Activated CD4-positive, alpha-beta T cell treated with anti-CD3 and anti-CD28 coated beads for 48 hours (primary cell): ENCODE measurements at places on chromosomes 2 and 18.

DNA sequence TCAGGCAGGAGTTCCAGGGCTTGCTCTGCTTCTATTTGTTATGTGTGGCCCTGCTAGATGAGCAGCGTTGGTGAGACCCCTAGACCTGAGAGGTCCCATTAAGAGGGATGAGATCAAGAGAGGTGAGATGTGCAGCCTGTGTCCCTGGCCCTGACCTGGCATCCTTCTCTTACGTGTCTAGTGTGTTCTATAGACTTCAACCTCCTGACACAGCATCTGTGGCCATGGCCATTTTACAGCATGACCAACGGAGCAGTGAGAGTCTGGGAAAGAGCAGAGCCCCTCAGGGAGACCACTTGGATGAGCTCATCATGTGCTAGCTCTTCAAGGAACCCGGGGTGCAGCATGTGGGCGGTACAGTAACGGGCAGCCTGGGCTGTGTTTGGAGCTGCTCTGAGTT is 32.7 kb upstream of the ASPRV1 start:
- DNase-seq, result no peak

DNA sequence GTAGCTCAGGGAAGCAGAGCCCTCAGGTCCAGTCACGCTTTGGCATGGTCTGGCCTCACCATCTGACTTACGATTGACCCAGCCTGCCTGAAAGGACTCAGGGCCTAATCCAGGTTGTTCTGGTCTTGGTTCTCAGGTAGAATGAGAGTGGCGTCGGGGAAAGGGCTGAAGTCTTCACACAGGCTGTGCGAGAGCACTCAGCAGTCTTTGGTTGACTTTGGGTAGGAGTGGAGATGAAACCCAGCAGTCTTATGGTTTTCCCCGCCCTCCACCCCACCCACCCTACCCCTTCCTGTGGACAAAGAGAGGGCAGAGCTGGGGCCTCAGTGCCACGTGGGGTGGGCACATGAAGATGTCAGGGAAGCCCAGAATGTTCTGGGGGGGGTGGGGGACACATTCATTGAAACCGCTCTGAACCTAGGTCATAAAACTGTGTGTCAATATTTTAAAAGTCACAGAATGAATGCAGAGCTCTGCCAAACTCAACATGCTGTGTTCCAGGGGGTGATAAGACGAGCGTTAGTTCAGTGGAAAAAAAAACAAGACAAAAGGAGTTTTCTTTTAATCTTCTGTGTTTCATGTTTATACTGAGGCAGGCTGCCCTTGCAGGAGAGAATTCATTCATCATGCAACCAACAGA is 58.6 kb upstream of the ALPP start:
- no peak for DNase-seq

DNA sequence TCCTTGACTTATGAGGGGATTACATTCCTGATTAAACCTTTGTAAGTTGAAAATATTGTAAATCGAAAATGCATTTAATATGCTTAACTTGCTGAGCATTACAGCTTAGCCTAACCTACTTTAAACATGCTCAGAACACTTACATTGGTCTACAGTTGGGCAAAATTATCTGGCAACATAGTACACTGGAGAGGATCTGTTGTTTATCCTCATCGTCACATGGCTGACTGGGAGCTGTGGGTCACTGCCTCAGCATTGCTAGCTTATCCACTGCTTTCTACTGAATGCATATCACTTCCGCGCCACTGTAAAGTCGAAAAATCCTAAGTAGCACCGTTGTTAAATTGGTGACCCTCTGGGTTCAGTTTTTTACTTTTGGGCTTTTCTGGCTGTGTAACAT is 13.7 kb downstream of the PMS1 start:
- no peak for DNase-seq

DNA sequence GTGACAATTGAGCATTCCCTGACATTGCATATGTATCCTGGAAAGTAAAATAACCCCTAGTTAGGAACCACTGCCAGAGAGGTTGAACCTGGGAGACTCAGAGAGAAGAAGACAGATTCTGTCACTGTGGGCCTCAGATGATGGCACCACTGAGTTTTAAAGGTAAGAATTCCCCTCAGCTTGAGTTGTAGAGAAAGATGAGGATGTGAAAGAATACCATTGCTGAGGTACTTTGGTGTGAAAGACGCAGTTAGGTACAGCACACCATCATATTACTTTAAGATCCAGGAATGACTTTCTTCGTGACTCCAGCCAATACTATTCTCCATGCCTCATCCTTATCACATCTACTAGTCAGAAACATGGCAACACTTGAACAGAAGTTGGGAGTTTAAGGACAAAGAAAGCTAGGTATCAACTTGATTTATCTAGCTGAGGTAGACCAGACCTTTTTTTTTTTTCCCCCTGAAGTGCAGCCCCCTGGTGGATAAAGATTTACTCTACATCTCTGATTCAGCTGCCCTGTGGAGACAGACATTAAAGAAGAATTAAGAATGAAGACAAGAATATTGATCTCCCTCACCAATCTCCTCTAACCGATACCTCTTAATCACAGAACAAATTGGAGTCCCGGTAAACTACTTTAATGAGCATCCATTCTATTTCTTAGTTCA is 630.5 kb upstream of the FANCL start:
- DNase-seq, result no peak

- DNase-seq, result peak; percentile 28
Measured at GRCh38 chr2:231393149-231394131, 2.1 kb upstream of the B3GNT7 start.

GRCh38 chr2:180539541-180539940 is 440.9 kb upstream of the UBE2E3 start:
- no peak for DNase-seq

DNA sequence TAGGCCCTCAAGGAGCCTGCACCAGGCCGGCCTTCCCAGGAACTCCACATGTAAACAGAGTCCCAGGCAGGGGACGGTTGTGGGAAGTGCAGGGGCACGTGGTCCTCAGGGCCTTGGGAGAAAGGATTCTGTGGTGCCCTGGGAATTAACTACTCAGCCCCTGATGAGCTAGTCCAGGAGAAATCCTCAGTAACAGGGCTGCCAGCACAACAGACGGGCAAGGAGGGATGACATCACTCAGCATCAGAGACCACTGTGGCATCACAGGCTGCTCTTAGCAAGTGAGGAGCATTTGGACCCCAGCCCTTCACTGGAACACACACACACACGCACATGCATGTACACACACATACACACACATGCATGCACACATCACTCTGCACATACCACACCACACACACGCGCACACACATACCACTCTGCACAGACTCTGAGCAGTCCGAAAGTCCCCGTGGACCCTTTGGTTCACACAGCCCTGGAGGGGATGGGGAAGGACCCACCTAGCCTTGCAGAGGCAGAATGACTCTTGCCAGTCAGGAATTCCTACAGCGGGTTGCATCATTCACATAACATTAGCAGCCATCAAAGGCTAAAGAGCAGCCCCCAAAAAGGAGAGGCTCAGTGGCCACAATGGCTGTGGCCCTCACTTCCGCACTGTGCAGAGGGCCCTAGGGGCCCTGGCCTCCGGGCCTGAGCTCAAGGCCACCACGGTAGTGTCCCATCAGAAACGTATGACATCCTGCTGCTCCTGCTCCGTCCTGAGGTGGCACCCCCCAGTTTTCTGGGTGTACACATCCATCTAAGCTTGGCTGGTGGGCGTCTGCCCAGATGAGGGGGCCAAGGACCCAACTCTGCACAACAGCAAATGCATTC is 1.9 kb upstream of the NMUR1 start:
- DNase-seq, result no peak

GRCh38 chr2:174071321-174071720 is 106.1 kb upstream of the SP3 start:
- DNase-seq, result no peak

DNA sequence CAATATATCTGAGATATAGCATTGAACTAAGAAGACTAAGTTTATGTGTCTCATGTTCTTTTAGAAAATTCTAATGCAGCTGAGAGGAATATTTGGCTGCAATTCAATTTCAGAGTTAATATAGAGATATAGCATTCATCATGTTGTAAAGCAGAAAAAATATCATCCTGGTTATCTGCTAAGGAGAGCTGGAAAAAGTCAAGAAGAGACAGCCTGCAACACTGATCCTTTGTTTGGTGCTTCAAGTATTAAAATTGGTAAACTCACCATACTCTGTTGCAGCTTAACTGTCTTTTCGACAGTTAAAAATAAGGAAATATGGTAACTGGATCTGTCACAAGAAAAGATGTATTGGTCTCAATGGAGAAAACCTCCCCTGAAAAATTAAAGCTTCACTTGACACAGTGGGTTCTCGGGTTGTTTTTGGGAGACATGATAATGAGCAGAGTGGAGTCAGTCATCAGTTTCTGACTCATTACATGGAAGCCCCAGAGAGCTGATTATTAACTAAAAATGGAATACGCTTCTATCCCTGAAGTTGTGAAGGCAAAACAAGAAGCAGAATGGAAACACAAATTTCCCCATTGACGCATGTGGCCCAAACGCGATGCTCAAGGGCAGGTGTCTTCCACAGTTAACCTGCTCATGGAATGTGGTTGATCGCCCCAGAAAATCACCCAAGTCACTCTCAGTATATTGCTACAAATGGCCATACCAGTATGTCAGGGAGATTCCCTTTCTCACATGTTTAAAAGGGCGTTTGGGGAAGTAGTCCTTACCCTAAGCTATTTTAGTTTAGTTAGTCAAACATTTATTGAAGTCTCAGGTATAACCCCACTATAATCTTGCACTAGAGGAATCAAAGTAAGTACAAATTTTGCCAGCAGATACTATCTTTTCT is 8.2 kb downstream of the BCL2 start:
- DNase-seq, result no peak

DNA sequence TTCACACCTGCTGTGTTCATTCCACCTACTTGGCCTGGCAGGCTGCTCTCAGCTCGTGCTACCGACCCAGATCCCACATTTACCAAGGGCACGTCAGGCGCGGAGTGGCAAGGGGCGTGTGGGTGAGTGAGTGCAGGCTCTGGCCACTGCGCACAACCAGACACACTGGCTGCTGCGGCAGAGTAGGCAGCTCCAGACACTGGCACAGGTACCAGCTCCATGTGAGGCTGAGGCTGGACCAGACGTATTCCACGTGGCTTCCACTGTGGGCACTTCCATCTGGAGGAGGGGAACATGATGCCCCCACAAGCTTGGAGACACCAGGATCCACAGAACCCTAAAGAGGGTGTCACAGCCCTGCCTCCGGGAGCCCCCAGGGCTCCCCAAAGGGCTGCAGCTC is 74.6 kb upstream of the ZNF804A start:
- DNase-seq, result no peak

DNA sequence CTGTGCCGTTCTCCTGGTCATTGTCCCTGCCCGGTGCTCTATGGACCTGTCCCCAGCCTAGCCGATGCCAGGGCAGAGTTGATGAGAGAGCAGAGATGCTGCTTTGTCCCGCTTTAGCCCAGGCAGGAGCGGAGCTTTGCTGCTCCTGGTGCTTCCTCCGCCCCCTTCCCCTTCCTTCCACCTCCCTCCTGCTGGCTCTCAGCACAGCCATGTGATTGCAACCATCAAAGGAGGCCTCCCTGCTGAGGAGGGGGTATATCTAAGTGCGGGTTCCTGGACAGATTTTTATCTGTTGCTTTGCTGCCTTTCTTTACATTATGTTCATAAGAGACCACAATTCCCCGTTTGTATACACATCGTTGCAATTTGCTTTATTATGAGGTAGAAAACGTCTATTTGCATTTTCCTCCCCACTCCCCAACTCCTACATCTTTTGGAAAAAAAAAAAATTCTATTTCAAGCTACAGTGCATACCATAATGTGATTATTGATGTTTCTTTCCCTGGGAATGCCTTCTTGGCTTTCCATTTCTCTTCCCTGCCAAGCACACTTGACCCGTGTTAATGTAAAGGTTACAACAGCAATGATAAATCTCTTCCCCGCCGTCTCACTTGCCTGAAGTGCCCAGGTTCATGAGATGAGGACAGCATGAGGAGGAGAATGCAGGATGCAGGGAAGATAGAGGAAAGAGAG is 25.4 kb downstream of the ALPK2 start:
- no peak for DNase-seq

DNA sequence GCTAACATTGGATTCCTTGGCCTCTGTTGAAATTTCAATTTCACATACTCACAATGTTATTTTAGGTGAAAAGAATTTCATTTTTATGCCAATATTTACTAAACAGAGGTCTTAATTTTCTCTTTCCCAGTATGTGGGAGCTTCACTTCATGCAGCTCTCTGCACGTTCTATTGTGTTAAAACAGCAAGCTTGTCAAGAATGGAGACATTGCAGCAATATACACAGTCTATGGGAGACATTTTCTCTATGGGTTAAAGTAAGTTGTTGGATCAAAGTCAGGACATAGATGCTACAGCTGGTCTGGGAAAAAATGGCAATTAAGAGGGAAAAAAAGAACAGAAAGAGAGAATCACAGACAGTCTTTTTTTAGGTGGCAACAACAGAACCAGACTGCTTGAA is 70.4 kb upstream of the ARHGAP15 start:
- DNase-seq, result no peak

- no peak for DNase-seq
Measured at GRCh38 chr18:8811115-8811514, 105.8 kb downstream of the MTCL1 start.

DNA sequence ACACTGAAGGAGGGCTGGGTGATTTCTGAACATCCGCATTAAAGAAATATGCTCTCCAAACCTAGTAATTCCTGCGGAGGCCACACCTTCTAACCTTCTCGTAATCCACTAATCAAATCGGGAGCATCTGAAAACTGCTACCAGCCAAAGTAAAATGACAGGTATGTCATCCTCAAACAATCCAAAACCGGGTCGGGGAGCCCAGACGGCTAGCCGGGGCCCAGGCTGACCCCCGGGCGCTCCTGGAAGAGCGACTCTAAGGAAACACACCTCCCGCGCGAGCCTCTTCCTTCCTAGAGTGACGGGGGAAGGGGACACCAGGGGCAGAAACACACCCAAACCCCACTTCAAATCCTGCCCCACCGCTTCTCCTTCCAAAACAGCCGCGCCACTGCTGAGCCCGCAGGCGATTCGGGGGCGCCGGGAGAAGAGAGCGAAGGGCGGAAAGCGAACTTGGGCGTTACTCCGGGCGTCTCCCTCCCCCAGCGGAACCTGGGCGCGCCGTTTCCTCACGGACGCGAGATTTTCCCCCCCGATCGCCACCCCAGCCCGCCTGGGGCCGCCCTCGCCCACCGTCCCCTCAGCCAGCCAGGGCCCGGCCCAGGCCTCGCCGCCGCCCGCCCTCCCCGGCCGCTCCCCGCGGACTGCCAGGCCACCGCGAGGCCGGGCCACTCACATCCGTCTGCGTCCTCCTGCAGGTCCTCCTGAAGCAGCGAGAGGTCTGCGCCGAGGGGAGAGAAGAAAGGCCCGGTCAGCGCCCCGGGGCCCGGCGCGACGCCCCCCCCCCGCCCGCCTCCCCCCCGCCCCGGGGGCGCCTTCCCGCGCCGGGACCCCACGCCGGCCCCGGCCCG is 584 bp downstream of the PPP4R1 start:
- DNase-seq, result peak; percentile 51

GRCh38 chr18:9404565-9405060 is 70.0 kb downstream of the TWSG1 start:
- DNase-seq, result peak; percentile 46

DNA sequence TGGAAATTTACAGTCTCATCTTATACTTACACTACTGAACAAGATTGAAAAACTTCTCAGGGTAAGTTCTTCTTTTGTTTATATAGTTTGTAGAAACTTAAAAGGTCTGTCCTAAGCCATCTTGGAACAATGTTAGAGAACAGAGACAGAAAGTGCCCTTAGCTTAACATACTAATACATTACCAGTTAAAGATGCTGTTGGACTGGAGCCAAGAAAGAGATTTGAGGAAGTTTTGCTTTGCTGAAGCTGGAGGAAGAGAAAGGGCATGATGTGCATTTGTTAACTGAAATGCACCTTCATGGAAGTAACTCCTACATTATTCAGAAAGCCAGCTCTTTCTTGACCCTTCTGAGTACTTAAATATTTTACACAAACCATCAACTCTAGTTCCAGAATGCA is 66.5 kb upstream of the TNFRSF11A start:
- no peak for DNase-seq
